Bone marrow (tissue), 2 donors: ENCODE measurements at places on chromosomes 5 and 9.
A peak's percentile ranks its signal among the peaks of the same experiment; 100 is the strongest.

DNA sequence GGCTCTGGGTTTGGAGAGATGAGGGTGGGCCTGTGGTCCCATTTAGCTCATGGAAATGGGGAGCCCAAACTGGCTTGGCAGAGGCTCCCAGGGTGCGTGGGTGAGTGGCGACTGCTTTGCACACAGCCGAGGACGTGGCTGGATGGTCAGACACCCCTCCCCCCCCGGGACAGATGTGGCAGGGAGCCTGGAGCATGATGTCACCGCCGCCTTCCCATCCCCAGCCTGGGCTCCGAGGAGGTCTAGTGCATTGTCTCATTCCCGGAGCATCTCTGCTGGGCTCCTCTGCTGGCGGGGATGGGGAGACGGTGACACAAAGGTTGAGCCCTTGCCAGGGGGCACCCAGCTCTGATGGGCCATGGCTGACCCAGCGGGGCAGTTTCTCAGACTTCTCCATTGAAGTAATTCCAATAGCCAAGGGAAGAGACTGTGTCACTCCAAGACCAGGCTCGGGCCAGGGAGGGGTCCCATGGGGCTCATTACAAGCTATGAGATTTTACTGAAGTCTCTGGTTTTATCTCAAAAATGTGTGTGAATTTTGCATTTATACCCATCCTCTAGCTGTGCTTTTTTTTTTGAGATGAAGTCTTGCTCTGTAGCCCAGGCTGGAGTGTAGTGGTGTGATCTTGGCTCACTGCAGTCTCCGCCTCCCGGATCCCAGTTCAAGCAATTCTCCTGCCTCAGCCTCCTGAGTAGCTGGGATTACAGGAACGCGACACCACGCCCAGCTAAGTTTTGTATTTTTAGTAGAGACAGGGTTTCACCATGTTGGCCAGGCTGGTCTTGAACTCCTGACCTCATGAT lies 36.1 kb downstream of the HMCN2 start:
- DNase-seq: no peak

GRCh38 chr5:85651731-85652130 lies 966.0 kb upstream of the COX7C start:
- no peak for DNase-seq

GRCh38 chr9:113572076-113572861 lies 108.7 kb downstream of the RGS3 start:
- DNase-seq: no peak

DNA sequence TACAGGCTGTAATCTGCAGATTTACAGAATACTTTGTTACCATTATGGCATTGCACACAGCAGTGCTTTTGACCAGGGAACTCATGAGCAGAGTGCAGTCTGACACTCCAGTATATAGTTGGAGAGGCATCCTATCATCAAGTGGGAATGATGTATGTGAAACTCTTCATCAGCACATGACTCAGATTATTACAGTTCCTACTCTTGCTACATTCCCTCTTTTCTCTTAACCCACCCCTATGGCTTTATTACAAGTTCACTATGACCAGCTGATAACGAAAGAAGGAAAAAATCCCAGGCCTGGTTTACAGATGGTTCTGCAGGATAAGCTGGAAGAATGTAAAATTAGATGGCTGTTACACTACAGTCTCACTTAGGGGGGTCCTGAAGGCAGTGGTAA lies 385.9 kb downstream of the RASEF start:
- DNase-seq: no peak

GRCh38 chr5:54484219-54484894 lies 28.9 kb downstream of the HSPB3 start:
- DNase-seq: no peak

DNA sequence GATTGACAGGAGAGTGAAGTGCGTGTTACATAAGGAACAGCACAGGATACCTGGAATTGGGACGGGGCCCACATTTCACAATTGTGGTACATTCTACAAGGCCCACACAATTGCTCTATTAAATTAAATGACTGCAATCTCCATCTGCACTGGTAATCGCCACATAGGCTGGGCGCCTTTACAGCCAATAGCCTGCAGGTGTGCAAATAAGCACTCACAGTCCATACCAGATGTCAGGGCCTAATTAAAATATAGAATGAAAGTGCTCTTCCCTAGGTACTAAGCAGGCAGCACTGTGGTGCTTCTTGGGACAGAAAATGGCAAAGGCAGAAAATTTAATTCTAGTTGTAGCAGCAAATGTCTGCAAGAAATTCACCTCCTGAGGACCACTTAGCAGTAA lies 82.7 kb downstream of the ATP10B start:
- no peak for DNase-seq

DNA sequence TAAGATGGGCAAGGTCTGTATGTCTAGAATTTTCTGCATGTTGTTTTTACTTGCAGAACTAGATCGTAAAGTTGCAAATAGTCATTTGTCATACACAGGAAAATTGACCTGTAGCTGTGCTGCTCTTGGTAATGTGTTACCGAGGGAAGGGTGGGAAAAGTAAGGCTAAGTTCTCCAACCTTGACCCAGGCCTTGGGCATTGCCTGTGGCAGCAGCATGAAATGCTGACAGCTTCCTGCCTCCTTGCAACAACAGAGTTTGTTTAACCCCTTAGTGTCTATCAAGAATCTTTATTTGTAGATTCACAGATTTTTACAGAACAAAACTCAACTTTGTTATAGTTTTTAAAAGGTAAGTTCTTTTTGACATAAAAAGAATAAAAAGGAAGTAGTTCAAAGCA lies 48.3 kb downstream of the ERCC6L2 start:
- no peak for DNase-seq

- no peak for DNase-seq
These were observed 86.1 kb upstream of the CEP78 start for GRCh38 chr9:78149702-78150291.

DNA sequence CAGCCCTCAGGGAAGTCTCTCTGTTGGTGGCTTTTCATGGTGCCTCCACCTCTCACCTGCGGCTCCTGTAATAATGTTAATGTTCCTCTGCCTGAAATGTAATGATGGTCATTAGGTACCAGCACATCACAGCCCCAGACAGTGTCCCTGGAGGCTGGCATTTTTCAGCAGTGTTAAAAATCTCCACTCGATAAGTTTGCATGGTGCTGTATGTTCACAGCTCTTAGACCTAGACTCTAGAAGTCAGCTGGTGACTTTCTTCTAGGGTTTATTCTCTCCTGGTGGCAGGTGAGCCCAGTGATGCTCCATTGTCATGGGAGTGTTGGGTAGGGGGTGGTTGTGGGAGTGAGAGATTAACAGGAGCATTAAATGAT lies 53.1 kb downstream of the GPR107 start:
- peak; percentile 29 for DNase-seq

DNA sequence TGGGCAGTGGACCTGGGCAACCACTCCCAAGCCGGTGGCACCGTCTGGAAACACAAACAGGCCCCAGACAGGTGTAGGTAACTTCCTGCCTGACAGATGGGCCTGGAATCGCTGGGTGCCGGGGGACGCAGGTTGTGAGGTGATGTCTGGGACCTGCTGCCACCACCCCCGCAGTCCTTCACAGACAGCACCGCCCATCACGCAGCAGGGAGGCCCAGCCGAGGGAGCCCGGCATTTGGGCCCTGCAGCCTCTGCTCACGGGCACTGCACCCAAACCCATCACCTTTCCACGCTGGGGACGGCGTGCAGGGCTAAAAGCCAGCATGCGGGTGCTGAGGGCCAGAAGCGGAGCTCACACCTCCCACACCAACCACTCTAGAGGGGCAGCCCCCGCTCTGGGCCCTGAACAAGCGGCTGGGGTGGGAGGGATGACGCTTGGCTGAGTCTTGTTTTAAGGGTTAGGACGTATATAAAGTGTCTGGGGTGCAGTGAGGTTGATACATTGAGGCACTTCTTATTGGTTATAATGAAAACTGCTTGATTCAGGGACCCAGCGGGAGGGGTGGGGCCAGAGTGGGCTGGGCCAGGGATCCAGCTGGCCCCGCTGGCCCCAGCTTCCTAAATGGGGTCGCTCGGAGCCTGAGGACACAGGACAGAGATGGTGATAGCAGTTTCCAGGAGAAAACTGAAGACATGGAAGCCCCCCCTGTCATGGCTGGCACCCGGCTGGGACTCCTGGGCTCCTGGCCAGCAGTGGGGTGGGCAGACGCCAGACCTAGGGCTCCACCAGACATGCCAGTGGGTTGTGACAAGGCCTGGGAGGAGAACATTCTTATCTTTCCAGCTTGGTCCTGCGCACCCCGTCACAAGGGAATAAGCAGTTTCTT lies 11.3 kb downstream of the MYMK start:
- DNase-seq: no peak

DNA sequence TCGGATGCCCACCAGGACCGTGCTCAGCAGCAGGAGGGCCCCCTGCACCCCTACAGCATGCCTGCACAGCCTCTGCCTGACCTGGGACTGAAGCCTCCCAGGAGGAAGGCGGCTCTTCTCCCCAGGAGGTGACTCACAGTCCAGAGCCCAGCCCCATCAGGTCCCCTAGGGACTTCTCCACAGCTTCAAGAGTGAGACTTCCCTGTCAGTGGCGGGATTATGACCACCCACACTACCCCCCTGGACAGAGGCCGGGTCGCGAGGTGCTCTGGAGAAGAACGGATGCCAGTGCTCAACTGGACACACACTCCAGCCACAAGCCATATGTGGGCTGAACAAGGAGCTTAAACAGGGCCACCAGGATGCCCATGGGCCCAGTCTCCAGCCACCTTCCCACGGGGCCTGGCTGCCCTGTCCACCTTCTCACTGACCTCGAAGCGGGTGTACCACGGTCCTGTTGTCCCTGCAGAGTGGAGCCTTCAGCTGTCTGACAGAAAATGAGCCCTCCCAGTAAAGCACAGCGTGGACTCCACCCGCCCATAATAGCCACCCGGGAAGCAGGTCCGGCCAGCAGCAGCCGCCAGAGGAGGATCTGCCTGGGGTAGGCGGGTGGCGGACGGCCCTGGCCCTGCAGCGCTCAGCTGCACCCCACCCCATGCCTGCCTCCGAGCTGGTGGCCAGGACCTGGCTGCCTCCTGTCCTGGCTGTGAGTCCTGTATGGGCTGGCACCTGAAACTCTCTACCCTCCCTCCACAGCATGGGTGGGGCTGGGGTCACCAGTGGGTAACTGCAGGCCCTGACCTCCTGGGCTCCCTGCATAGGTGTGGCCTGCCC lies 54.7 kb downstream of the SEMA4D start:
- DNase-seq: no peak

DNA sequence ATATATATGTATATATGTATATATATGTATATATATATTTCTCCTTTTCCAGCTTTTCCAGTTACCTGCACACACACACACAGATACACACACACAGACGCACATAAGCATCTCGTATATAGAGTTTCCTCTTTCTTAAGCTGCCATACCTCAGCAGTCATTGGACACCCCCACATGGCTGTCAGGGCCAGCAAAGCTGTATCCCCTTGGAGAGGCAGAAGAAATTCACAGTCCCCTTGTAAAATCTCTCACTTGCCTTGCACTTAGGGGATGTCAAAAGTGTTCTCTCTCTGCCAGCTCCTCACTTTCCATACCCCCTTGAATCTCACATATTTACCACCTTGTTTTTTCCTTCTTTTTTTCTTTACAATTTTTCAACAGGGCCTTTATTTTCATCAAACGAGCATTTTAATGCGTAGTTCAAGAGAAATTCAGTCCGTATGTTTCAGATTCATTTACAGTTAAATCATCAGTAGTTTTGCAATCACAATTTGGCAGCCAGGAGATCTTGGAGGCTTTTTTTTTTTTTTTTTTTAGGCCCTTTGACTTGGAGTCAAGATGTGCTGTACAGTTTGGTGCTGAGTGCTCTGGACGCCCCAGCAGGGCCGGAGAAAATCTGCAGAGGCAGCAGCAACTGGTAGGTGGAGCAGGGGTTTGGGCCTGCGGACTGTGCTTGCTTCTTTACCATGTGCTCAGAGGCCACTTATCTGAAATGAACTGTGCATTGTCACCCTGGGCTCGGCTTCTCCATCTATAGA lies 244.9 kb upstream of the KLF4 start:
- no peak for DNase-seq

DNA sequence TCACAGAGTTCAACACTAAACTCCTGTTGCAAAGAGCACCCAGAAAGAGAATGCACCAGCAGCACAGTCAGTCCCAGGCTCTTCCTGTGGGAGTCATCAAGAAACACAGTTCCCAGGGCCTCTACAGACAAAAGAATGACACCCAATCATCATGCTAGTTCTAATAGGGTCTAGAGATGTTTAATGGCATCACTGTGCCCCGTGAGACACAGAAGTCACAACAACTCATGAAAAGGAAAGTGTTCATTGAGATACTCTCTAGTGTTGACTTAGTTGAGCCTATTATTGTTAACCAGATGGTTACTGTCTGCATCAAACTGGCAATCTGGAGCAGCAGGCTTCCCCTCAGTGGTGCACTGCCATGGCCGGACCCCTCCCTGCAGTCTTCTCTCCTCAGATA lies 1.6 kb downstream of the KLHL3 start:
- no peak for DNase-seq

GRCh38 chr5:43357878-43358281 lies 44.7 kb upstream of the HMGCS1 start:
- no peak for DNase-seq

GRCh38 chr9:14428781-14429230 lies 114.9 kb upstream of the NFIB start:
- DNase-seq: no peak

DNA sequence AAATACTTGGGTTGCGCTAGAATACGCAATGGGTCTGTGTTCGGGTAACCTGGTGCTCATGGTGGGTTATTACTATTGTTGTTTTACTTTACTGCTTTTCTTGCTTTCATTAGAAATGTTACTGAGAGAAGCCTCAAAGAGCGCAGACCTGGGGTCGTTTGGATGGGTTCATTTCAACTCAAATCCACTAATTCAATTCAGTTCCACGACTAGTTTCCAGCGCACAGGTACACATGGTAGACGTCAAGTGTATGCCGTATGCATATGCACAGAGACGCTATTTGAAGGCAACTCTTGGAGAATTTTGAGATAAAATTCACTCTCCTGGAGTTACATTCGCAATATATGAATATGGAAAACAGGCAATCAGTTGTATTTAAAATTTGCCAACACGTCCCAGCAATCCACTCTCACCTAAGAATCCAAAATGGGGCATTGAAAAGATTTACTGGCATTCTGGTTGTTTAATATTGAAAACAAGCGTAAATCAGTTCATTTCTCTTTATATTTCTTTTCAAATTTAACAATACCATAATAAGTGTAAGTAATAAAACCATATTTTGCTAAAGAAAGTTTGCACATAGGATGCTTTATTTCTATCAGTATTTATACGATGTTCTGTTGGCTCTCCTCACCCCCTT lies 4.4 kb upstream of the PAX5 start:
- DNase-seq: no peak
